ENCODE measurements at places on chromosomes 12 and 14.

GRCh38 chr12:106245767-106246166, 2.1 kb downstream of the CKAP4 start:
- DNase-seq, result no peak

- DNase-seq, result no peak
Measured at GRCh38 chr14:36785511-36785910, 123.9 kb downstream of the PAX9 start.

DNA sequence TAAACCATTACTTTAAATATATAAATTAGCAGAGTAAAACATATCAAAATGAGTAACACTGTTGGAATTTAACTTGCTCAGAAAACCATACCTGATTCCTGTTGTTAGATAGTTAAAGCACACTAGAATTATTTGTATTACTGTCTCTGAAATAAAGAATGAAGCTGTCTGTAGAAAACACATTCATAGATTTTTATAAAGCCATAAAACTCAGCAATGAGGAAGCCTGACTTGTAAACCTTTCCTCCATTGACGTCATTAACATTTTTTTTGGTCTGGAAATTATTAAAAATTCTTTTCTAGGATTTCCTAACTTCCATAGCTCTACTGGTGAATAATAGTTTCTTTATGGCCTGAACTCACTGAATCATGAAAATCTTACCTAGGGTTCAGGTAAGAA, 147.6 kb downstream of the BRMS1L start:
- DNase-seq, result no peak

DNA sequence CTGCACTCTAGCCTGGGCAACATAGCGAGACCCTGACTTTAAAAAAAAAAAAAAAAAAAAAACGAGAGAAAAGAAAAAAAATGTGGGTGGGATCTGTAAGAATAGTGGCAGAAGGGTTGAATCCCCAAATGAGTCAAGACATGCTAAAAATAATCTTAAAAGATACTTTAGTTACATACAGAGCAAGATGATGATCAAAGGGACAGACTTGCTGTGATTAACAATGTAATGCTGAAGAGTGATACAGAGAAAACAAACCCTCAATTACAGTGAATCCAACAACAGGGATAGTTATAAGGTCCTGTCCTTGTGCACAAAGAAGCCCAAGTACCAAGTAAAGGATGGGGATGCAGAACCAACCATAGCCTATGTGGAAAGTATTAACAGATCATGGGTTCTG, 80.3 kb downstream of the DCAF5 start:
- no peak for DNase-seq

DNA sequence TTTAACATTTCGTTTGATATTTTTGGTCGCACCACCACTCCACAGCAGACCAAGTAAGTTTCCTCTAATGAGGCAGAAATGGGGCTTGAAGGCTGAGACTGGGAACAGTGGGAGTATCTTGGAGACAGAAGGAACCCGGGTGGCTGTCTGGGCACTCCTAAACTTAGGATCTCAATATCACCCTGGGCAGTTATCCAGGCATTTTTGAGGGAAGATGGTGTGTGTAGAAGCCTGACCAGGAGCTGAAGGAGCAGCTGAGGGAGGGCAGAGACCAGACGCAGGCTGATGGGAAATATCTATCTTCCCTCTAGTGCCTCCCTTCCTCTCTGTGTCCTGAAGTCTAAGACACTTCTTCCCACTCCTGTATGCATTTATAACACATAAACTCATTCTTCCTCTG, 10.7 kb downstream of the MARS1 start:
- no peak for DNase-seq

DNA sequence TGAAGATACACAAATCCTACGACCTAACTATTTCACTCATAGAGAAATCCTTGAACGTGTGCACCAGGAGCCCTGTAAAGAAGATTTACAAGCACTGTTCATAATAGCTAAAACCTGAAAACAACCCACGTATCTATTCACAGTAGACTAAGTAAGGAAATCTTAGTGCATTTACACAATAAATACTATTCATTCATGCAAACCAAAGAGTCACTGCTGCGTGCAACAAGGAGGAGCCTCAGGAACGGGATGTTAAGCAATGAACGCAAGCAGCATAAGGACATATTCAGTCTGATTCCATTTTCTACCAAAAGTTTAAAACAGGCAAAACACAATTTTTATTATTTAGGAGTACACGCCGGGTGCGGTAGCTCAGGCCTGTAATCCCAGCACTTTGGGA, 176.6 kb downstream of the TTC7B start:
- no peak for DNase-seq

DNA sequence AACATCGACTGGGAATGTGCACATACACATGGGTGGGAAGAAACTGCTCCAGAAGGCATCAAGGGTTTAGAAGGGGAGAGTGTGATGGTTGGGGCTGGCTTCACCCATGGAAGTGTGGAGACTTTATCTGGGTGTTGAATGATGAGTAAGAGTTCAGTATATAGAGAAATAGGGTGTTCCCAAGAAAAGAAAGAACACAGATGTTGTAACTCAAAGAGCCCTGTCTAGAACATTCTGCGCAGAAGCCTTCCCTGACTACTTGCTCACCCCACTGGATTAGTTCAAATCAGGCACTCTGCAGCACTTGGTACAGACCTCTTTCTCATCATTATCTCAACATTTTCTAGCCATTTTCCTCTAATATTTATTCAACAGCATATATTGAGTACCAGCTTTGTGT, 491.7 kb downstream of the SNAPC1 start:
- DNase-seq, result no peak

- no peak for DNase-seq
Measured at GRCh38 chr12:54416687-54417603, 2.1 kb downstream of the ITGA5 start.

DNA sequence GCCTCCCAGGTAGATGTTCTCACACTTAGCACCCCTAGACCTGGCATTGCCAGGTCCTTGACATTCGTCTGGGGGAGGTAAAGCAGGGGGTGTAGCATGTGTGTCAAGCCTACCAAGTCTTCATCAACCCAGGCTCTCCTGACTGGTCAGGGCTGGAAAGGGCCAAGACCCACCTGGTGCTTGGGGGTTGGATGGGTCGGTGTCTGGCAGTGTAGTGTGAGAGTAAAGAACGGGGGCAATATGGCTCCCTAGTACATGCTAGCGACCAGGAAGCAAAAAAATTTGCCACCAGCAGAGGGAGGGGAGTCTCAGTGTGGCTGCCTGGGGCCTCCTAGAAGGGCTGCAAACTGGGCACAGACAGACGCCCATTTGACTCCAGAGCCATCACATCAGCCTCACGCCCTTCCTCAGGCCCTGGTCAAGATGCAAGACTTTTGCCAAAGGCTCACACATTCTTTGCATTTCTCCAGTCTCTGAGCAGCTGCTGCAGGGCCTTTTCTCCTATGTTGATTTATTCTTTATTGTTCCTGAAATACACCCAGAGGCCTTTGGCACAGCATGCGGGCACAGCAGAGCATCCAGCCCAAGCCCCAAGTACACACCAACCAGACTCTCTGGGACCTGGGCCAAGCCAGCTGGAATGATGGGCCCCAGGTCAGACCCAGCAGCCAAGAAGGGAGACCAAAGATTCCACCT, 38.3 kb upstream of the PNMA1 start:
- no peak for DNase-seq

DNA sequence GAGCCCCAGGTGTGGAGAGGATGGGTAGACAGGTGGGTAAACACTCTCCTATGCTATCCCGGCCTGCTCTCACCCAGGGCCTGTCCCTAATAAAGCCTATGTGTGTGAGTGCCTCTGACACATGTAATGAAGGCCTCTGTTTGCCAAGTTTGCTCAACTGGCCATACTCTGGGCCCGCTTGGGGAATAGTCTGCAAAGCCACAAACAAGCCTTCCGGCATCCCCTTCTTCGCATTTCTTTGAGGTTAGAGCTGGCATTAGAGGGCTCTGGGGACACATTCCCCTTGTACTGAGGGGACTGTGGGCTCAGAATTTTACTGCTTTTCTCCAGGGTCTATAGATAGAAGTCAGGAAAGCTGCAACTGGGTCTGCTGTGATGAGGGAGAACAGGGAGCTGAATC, 240.5 kb downstream of the C12orf75 start:
- no peak for DNase-seq

DNA sequence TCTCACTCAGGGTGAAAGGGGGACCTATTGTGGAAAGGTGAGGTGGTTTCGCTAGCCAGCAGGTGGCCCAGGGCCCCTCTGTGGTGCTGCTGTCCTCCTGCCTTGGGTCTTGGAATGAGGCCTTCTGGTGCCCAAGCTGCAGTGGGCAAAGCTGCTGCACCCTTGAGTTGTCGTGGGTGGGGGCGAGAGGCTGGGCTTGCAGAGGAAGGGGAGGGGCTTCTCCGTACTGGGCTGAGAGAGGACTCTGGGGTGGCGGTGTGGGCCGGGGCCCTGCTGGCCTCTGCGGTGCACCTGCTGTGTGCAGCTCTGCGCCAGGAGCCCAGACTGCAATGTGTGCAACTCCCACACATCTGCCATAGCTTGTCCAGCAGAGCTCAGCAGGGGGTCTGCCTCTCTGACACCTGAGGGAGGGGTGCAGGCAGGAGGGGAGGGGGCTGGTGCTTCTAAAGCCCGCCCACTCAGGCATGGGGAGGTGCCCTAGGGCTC, 145.8 kb downstream of the KIF26A start:
- DNase-seq, result no peak

- no peak for DNase-seq
Measured at GRCh38 chr14:66403183-66403582, 83.0 kb upstream of the CCDC196 start.

- no peak for DNase-seq
Measured at GRCh38 chr14:104582662-104583061, 3.1 kb downstream of the C14orf180 start.

GRCh38 chr12:19151298-19151697, 21.8 kb downstream of the PLEKHA5 start:
- DNase-seq, result no peak

DNA sequence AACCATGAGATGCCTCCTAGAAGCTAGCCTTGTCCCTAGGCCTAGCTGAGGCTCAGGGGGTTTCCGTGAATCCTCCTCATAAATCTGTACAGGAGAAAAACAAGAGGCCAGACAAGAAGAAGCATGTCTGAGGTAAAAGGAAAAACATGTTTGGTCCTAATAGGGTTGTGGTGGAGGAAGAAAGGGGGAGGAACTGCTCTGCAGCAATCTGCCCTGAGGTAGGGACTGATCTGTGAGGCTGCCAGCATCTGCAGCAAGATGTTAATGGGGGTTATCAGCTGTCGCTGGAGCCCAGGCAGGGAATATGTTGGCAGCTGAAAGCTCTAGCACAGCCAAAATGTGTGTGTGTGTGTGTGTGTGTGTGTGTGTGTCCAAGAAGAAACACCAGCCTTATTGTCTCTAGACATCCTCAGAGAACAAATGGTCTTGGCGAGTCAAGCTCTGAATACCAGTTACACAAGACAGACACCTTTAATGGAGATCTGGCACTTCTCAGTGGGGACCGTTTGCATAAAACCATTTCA, 218.5 kb downstream of the NUAK1 start:
- no peak for DNase-seq

- DNase-seq, result no peak
Measured at GRCh38 chr14:102203382-102203781, 63.7 kb downstream of the WDR20 start.

DNA sequence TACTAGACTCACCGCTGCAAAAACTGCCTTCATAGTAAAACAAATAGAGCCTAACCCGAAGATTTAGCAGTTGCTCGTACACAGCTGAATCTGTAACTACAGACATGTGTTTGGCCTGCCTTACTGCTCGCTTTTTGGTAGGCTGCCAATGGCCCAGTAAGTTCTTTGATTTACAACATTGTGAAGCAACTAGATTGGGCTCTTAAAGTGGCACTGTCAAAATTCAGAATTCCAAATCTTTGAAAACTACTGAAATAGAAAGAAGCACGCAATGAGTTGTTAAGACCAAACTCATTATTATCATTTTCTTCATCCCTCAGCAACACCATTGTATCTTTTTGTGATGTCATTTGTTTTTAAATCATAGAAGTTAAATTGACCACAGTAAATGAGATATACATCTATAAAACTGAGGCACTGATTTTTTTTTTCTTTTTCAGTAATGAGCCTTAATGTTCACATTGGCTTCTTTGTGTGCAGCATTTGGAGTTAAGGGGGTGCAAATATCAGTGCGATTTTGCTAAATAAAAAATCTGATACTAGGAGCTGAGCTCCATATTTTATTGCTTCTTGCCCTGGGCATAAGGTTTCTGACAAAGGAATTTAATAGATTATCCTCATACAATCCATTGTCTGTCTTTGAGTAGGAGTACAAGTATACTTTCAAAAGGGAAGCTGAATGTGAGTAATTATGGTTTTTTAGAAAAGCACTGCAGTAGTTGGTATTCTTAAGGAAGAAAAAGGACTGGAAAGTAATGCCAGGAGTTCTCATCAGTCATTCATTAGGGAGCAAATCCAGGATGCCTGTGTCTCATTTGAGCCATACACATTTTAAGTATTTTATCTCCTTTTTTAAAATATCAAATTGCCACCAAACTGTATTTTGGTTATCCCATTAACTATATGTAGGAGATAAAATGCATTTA, 138.5 kb downstream of the KICS2 start:
- no peak for DNase-seq

DNA sequence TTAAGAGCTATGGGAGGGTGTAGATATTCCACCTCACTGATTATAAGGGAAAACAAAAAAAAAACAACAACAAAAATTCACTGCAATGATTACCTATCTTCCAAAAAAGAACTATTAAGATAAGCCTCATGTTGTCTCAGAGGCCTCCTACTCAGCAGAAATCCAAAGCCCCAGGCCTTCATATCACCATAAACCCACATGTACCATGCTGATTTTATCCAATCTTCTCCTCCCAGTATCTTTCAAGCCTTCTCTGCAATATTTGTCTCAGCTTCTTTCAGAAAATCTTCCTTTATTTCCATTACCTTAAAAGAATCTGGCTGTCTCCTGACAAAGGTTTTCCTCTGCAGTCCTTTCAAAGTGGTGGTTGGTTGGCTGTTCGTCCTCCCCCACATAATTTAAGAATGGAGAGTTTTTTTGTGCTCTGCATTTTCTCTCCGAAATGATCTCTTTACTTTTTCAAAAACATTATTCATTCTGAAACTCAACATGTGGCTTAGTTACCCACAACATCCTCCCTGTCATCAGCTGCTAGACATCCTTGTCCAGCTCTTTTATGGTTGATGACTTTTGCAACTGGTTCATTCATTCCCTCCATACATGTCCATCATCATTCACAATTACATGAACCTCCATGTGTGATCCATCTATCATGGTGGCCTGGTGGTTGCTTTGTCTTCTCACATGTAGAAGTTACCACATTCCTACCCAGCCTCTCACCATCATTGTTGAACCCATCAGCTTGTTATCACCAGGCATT, 2.9 kb upstream of the EPYC start:
- no peak for DNase-seq
